ENCODE measurements at places on chromosomes 7 and 10.

DNA sequence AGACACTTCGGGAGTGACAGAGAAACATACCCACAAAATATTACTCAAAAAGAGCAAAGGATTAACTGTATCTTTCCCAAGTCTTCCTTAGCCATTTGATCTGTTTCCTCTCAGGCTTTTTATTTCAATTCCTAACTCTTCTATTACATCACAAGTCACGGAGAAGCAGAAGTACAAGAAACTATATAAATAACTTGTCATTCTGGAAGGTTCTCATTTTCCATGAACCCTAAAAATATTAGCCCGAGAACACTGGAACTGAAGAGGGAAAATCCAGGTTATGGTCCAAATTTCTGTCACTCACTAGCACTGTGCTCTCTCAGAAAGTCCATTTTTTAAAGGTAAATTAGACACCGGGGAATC is 98.0 kb downstream of the GRB10 start:
- DNase-seq, result no peak

DNA sequence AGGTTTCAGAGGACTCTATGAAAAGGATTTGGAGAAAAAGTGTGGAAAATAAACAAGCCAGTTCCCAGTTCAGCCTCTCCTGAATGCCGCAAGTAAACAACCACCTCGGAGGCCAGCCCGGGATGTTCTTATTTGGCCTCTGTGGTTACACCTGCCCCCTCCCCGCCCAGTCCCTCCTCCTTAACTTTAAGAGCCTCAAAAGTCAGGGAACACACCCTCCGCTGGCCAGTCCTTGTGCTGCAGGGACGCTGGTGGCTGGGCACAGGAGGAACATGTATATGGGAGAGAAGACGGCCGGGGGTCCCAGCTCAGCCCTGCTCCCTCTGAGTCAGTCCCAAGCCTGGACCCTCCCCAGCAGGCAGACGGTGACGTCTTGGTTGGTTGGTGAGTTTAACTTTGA is 6.1 kb downstream of the CHST3 start:
- DNase-seq, result no peak

DNA sequence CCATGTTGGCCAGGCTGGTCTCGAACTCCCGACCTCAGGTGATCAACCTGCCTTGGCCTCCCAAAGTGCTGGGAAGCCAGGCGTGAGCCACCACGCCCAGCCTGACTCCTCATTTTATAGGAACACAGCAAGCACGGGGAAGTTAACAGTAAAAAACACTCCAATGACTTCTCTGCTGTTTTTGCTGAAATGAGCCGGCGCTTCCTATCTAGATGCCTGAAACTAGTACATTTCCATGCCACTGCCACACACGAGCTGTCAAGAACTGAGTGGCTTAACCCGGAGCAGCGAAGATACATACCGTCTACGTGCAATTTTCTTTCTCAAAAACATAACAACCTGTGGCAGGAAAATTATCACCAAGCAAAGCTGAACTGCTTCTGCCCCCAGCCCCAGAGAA is 16.8 kb downstream of the DAGLB start:
- DNase-seq, result no peak

- DNase-seq, result no peak
These were observed 30.3 kb upstream of the EGFR start for GRCh38 chr7:54988516-54988915.

GRCh38 chr10:118799777-118800176 is 45.0 kb upstream of the CACUL1 start:
- no peak for DNase-seq

GRCh38 chr7:44372560-44373417 is 47.4 kb upstream of the CAMK2B start:
- no peak for DNase-seq
